ENCODE measurements at places on chromosomes 16 and 17.
A peak's percentile ranks its signal among the peaks of the same experiment; 100 is the strongest.

DNA sequence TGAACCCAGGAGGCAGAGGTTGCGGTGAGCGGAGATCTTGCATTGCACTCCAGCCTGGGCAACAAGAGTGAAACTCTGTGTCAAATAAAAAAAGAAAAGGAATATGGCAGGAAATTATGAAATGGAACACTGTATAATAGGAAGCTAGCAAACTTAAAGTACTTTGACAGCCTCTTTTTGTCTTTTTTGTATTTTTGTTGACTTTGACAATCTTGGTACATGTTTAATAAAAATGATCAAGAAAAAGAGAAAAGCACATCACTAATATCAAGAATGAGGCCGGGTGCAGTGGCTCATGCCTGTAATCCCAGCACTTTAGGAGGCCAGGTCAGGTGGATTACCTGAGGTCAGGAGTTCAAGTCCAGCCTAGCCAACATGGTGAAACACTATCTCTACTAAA, 5.5 kb downstream of the ATF7IP2 start:
- DNase-seq: no peak

- DNase-seq: no peak
Measured at GRCh38 chr17:9790889-9791876, at the start of gene DHRS7C. Gene DHRS7C, minus strand, starts transcription at chr17:9791592. Its CDS starts 308 bp downstream, at chr17:9791284.

- no peak for DNase-seq
Measured at GRCh38 chr16:53147500-53148065, 92.8 kb downstream of the CHD9 start.

- no peak for DNase-seq
Measured at GRCh38 chr17:27385626-27386025, 70.6 kb upstream of the KSR1 start.

DNA sequence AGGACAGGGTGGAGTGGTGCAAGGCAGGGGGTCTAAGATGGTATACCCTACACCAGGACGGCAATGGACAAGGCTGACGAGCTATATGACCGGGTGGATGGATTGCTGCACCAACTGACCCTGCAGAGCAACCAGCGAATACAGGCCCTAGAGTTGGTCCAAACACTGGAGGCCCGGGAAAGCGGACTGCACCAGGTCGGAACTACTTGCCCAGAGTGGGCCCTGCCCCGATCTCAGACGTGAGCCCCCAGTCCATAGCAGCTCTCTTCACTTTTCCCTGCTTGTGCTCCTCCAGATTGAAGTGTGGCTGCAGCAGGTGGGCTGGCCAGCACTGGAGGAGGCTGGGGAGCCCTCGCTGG, 3.1 kb downstream of the PLEKHG4 start:
- DNase-seq: no peak

- DNase-seq: no peak
Measured at GRCh38 chr17:13931800-13932460, 137.4 kb upstream of the COX10 start.

- peak; percentile 35 for DNase-seq
Measured at GRCh38 chr17:56592487-56593085, 913 bp upstream of the NOG start.

DNA sequence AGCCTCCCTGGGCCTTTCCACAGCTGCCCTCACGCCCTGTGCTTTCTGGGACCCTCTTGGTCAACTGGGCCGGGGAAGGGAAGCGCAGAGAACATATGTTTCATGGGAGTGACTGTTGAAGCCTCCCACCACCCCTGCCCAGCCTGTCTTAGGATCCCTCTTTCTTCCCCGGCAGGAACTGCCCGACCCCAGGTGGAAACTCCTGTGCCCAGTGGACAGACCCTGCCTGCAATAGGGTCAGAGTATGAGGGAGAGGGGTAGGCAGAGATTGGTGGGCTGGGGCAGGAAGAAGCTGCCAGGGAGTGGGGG, 10.5 kb downstream of the HEXIM2 start:
- no peak for DNase-seq

DNA sequence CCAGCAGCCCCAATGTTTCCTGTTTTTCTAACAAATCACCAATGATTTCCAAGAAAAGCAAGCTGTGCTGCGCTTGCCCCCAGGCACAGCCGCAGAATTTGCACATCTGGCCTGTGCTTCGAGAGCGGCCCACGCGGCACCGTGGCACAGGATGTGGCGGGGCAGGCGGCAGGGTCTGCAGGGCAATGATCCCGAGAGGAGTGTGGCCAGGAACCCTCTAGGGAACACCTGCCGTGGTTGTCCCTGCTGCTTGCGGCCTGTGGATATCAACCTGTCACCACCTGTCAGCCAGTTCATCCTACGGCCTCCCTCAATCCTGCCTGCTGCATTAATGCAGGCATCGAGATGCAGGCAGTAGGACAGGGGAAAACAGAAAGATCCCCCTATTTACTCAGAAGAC, 24.0 kb downstream of the PIK3R5 start:
- DNase-seq: no peak

GRCh38 chr16:89476811-89477261, 13.5 kb downstream of the ANKRD11 start:
- no peak for DNase-seq

GRCh38 chr17:79955691-79956440, 79.8 kb downstream of the TBC1D16 start:
- DNase-seq: no peak

GRCh38 chr17:28977659-28978355, 26.5 kb upstream of the PHF12 start:
- DNase-seq: no peak

DNA sequence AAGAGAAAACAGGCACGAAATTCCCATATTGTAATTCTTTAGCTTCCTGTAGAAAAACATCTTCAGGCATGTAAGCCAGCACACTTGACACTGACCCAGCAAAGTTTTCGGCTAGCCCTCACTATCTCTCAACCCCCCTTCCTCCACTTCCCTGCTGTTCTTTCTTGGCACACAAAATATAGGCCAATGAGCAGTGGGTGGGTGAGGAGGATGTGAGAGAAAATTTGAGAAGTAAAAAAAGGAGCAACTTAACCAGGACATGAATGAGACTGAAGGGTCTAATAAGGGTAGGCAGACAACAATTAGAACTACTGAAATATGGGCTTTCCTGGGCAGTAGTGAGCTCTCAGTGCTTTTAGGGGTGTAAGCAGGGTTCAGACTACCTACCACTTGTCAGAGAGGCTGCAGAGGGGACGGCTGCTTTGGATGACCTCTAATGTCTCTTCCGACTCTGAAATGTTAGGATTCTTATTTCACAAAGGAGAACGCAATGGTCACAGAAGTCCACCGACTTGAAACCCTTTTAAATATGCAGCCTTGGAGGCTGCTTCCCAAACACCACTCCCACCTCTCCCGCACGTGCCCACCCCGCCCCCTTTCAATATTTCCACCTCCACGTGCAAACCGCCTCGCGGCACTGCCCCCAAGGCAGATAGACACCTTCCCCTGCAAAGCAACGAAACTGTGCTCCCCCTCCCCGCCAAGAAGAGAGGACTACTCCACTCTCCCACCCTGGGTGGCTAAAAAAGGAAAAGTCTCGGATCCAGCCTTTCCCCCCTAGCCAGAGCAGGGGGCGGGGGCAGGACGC, 889 bp downstream of the MBTD1 start:
- no peak for DNase-seq

GRCh38 chr17:49850772-49851386, 3.0 kb upstream of the TAC4 start:
- no peak for DNase-seq

All from NCI-H460 (cell line).